ENCODE measurements at places on chromosomes 1 and 21.

DNA sequence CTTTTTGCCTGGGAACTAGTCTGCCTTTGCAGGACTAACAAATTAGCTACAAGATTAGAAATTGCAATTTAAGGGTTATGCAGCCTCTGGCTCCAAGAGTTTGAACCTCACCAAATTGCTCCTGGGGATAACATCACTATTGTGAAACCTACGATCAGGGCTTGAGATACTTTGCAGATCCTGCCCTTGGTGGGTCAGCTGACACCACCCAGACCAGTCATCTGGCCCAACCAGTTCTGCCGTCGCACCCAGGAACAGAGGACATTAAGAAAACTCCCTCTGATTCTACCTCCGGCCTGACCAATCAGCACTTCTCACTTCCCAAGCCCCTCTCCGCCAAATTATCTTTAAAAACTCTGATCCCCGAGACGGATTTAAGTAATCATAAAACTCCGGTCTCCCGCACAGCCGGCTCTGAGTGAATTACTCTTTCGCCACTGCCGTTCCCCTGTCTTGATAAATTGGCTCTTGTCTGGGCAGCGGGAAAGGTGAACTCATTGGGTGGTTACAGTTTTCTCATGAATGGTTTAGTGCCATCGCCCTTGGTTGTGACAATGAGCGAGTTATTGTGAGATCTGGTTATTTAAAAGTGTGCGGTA, 32.9 kb upstream of the B3GALT5 start:
- no peak for DNase-seq

DNA sequence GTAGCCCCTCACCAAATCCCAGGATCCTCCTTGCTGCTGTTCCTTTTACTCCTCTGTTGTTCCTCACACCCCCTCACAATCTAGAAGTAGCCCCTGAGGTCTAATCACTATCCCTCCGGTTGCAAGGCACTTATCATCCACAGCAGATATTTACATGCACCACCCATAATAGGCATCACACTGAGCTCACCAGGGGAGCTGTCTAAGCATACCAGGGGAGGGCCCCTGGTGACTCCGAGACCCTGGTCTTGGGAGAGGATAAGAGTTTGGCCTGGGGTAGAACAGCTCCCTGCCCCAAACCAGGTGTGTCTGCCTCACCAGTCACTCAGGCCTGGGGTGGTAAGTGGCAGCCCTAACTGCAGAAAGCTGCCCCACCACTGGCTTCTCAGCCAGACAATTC, 37.3 kb upstream of the ZC3H12A start:
- DNase-seq = no peak

GRCh38 chr1:204417074-204417997, 5.7 kb upstream of the PPP1R15B start:
- DNase-seq = no peak

DNA sequence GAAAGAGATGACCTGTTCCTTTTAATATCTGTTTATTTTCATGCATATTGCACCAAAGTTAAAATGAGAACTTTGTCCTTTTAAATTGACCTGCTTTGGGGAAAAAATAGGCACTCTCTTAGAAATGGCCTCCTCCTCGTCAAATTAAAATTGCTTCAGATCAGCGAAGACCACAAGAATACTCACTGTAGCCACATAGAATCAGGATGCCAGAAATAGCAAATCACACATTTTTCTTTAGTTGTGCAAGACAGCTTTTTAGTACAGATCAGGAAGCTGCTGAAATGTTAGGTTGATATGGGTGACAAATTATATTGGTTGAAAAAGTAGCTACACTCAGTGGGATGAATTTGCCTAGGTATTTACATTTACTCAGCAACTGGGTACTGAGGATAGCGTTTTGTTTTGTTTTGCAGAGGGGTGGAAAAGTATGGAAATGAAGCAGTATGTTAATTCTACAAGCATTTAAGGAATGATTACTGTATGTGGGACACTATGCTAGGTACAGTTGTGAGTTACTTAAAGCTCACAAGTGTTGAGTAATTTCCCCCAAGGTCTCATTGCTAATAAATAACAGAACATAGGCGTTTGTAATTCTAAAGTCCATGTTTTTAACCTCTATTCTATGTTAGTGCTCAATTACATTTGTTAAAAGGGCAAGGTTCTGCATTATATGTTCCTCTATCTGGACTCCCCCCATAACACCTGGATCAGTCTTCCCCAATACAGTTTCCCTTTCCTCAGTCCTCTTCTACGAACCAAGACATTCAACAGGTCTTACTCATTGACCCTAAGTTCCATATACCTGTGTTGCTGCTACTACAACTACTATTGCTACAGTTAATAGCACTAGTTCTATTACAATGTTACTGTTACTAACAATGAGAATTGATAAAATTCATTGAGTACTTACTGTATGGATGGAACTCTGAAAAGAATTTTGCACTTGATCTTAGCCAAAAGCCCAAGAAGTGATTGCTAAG, 99.4 kb upstream of the S1PR1 start:
- DNase-seq = no peak

Data from ovary (tissue), 10 donors.